CD4-positive, CD25-positive, alpha-beta regulatory T cell (primary cell): ENCODE measurements at places on chromosomes 6 and 20. TPM values are rescaled to one million over a fixed set of nuclear protein-coding genes. Genes with fewer than 3 reads are reported as not detected.

GRCh38 chr6:137768935-137769334, 98.1 kb upstream of the TNFAIP3 start:
- no peaks in the 10 kb centered on the region for H3K27me3 ChIP-seq
- no peak for DNase-seq
- H3K27ac ChIP-seq, result peak overlapping the region; percentile 68
- peaks cover 15% of the 10 kb centered on the region for H3K4me1 ChIP-seq
- H3K36me3 ChIP-seq, result no peaks in the 10 kb centered on the region

DNA sequence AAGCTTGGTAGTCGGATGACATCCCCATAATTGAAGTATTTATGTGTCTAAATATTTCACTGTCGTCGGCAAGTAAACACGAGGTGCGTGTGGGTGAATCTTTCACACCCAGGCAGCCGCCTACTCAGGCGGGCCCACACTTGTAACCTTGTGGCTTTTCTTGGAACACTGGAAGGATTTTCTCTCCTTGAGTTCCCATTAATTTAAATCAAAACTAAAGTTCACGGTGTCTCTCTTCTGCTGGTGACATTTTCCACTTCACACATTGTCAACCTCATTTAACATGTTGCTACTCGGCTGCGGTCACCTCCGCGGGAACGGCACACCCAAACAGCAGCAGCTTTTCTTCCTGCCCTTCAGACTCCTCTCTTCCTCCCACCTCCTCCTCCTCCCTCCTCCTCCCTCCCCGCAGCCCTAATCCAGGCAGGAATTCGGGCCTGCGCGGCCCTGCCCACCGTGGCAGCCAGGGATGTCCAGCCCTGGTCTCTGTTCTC, 336.6 kb downstream of the QKI start:
- no peak for DNase-seq
- no peak overlapping the region for H3K4me3 ChIP-seq
- no peaks in the 10 kb centered on the region for H3K4me1 ChIP-seq

DNA sequence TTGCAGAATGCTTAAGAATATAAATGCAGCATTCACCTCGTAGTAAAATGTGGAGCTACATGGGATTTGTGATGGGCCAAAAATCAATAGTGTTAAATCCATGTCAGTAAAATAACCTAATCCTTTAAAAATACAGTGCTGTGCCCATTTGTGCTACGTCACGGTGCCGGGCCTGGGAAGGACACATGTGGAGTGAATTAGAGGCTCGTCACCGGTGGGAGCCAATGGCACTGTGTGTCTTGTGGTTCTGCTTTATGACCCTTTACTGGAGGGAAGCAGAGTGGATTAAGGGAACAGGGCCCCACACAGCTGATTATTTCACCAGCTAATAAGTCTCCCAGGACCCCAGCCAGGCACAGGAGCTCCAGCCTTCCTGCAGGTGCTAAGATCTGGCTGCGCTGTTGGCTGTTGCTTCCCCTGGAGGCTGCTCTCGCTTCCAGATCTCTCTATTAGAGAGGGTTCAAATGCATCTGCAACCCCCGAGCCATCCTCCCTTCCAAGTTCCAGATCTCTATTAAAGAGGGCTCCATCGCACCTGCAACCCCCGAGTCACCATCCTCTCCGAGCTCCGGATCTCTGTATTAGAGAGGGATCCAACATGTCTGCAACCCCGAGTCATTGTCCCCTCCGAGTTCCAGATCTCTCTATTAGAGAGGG, 405.8 kb downstream of the CDH4 start:
- no peak overlapping the region for H3K4me3 ChIP-seq
- no peak overlapping the region for H3K27ac ChIP-seq
- no peaks in the 10 kb centered on the region for H3K4me1 ChIP-seq

Gene TINAG
- not detected for total RNA-seq

Gene VNN1
- not detected for total RNA-seq
